ENCODE measurements at places on chromosomes 3 and 15. TPM values are rescaled to one million over a fixed set of nuclear protein-coding genes. Genes with fewer than 3 reads are reported as not detected.

Gene FOXB1
- total RNA-seq = not detected

Gene ACSBG1
- total RNA-seq = not detected

Gene SNTN
- not detected for total RNA-seq

Gene NPTN
- total RNA-seq = 86.6 TPM
